ENCODE measurements at places on chromosomes 2 and 18. TPM values are rescaled to one million over a fixed set of nuclear protein-coding genes. Genes with fewer than 3 reads are reported as not detected.

- DNase-seq: no peak
These were observed 176.2 kb downstream of the LDLRAD4 start for GRCh38 chr18:13394801-13395200.

DNA sequence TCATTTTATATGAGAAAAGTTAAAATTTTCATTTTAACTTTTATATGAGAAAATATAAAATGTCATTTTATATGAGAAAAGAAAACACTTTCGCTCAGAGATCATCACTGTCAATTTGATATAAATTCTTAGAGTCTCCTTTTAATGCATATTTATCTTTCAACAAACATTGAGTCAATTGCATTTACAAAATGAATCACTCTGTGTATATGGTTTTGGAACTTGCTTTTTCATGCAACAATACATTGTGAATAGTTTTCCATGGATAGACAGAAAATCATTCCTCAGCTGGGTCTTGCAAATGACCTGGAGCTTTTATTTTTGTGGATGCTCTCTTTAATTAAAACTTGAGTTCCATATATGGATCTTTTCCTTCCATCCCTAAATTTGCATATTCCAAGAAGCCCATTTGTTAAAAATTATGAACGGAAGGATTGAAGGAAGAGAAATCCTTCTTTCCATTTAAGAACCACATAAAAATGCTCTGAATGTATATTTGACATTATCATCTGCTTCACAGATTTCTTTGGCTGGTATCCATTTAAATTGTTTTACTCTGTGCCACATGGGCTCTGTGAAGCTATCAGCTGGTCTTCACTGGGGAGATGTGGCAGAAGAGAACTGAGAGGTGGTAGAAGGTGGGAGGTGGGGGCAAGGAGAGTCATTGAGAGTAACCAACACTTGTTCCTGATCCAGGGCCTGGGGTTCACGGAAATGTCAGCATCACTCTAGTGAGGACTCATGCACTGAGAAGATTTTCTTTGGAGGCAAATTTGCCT is 104.1 kb downstream of the QPCT start:
- DNase-seq: no peak

- DNase-seq: no peak
These were observed 132.6 kb downstream of the COL4A4 start for GRCh38 chr2:227031379-227031778.

- DNase-seq: no peak
These were observed 206.1 kb downstream of the KLHL29 start for GRCh38 chr2:23591111-23591510.

- DNase-seq: no peak
These were observed 3.2 kb downstream of the BZW1 start for GRCh38 chr2:200814917-200815316.

DNA sequence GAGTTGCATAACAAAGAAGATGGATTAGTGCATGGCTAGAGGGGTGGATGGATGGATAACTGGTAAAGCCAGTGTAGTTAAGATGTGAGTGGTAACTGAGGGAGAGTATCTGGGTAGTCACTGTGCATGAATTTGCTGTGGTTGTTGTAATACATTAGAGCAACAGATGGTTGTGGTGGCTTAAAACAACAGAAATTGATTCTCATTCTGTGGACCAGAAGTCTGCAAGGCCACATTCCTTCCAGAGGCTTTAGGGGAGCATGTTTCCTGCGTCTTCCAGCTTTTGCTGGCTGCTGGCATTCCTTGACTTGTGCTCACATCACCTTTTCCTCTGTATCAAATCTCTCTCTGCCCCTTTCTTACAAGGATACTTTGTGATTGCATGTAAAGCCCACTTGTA is 155.4 kb downstream of the ASB1 start:
- DNase-seq: no peak

- no peak for DNase-seq
These were observed at the start of gene AQP4 for GRCh38 chr18:26865557-26865956. Gene AQP4 (minus strand): TSS chr18:26865707. CDS start chr18:26865689, 18 bp downstream.

- no peak for DNase-seq
These were observed 187.2 kb upstream of the FANCL start for GRCh38 chr2:58428096-58429013.

GRCh38 chr2:62265106-62265505 is 69.2 kb downstream of the B3GNT2 start:
- DNase-seq: no peak

DNA sequence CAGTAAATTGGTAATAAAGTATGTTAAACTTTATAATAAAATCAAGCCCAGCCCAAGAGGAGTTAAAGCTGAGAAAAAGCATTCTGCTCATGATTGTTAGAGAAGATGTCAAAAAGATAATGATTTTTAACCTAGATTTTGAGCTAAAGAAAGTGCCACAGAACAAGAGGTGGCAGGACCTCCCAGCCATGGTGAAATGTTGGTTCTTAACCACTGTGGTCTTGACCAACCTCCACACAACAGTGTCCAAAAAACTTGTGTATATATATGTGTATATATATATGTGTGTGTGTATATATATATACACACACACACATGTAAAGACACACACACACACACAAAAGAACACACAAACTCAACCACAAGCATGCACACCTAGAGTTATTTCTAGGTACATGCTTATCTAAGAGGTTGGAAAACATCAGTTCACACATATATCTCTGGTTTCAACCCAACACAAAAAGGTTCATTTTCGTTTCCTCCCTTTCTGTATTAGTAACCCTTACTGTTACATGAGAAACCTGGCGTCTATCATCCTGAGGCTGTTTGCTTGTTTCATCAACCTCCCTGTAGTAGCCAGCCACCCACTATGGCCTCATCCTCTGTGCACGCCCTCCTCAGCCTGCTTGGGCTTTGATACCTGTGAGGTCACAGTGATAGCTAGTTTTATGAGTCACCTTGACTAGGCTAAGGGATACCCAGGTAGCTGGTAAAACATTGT is 631.8 kb upstream of the ID2 start:
- DNase-seq: no peak

DNA sequence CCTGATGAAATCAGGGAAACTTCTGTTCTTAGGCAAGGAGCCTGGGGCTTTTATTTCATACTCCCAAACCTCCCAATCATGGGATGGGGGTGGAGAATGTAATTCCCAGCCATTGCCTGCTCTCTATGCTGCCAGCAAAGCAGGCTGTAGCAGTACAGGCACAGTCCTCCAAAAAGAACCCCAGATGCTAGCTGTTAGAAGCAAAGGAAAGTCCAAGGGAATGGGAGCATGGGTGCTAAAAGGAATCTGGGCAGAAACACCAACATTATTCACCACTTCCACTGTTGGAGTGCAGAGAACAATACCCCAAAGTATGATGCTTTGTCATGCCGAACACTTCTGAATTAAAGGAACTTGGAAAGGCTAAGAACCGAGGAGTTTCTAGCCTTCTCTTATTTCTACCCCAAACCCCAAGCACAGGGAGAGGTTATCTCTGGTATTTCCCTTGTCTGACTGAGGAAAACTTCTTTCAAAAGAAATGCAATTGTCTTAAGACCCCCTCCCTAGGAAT is 24.7 kb downstream of the MDH1 start:
- no peak for DNase-seq

DNA sequence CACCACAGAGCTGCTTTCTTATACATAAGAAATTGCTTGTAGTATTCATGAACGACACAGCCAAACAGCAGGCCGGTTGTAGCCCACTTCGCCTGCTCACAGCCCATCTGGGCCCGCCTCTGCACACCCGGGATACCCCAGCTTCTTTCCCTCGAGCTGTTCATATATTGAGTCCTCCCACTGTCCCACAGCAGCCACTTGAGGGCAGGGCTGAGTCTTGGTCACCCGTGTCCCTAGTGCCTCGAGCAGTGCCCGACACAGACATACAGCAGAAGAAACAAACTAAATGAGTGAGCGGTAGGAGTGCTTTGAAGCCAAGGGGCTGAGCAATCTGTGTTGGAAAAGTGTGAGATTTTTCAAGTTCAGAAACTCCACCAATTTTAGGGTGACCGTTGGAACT is 251.4 kb downstream of the KLHL29 start:
- no peak for DNase-seq

The SNRPD1 gene
- 4.3 TPM for total RNA-seq

The LIMS3 gene
- 43.6 TPM for total RNA-seq

The CKAP2L gene
- 1.3 TPM for total RNA-seq

The LINC00305 gene
- total RNA-seq: not detected

The SPATS2L gene
- 47.7 TPM for total RNA-seq

The DSC2 gene
- 2.7 TPM for total RNA-seq

The DSG4 gene
- total RNA-seq: not detected
